Stimulated activated CD8-positive, alpha-beta memory T cell treated with anti-CD3 and anti-CD28 coated beads, Interleukin-15, amount 100 ng/mL, for 4 hours (primary cell): ENCODE measurements at places on chromosomes 5 and 9.

- DNase-seq: no peak
Measured at GRCh38 chr5:32123058-32123805, 50.9 kb downstream of the GOLPH3 start.

- DNase-seq: no peak
Measured at GRCh38 chr9:671997-672396, 169.5 kb upstream of the DMRT1 start.

DNA sequence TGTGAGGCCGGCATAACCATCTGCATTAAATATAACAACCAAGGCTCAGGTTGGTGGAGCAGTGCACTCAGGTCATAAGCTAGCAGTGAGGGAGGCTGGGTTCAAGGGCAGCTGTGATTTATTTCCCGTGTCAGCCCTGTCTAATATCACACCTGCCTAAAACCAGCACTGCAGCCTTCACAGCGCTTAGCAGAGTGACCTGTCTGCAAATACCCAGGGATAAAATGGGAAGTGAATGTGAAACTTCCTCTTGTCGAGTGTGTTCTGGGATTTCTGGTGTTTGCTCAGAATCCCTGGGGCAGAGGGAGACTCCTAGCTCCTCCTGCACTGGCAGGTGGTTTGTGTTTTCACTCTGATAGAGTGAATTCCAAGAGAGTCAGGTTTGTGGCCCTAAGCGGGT is 57.5 kb downstream of the ZNF510 start:
- no peak for DNase-seq

DNA sequence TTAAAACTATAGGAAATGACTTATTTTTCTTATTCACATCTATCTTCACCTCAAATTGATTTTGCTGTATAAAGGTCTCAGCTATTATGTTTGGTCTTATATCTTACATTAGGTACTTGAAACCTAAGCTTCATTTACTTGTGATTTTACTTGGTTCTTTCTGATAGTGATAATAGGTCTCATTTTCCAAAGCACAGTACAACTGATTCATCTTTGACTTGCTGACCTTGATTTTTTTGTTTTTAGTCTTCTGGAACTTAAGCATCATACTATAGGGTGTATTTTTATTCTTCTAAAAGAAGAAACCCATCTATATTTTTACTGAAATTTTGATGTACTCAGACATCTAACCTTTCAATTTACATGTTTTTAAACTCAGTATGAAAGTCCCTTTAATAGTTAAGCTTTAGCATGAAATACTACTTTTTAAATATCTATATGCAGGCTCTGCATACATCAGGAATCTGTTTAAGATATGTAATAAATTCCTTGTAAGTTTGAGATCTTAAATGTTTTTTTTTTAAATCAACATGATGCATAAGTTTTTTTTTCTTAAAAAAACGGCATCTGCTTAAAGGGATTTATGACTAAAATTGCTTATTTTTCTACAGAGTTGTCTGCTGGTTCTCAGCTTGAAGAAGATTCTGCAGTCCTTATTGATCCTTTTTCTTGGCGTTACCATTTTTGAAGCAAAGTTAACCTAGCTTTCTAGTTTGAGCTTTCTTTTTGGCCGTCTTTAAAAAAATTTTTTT is 13.3 kb downstream of the MATR3 start:
- DNase-seq: no peak

GRCh38 chr5:121325930-121326329 is 525.8 kb upstream of the FTMT start:
- DNase-seq: no peak

DNA sequence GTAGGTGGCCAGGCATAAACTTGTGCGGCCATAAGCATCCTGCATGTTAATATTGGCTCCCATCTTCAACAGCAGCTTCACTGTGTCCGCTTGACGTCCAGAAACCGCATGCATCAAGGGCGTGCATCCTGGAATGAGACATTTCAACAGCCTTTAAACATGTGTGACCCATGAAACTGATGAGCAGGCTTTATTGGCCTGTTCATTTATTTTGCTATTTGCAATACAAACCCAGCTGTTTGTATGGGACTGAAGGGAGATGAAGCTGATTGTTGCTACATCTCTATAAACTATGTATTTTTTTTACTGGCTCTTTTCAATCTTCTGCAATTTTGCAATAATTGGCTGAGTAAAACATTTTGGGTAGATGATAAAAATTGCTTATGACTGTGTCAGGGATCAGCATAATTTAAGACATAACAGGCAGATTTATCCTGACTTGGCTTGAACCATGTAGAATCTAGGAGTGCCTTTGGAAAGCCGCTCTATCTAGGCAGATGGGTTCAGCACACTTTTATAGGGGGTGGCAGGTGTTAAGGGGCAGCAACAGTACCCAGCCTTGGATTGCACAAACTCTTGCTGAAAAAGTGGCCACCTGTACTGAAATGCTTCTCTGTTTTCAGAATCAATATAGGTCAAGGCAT is 56.9 kb downstream of the ANKRD55 start:
- no peak for DNase-seq

DNA sequence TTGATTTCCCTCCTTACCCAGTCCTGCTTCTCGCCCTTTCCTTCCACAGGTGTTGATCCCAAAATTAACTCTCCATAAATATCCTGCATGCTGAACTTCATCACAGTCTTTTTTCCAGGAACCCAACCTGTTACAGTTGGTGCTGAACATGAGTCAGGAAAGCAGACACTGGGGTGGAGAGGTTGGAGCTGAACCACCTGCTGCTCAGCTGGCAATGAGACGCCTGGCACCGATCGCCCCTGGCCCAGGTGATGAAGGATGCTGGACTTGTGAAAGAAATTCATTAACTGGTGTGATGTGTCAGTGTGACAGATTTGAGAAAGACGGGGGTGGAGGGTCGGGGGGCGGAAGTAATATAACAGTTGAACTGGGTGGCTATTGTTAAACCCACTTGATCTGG is 30.6 kb downstream of the CPLX2 start:
- DNase-seq: no peak

DNA sequence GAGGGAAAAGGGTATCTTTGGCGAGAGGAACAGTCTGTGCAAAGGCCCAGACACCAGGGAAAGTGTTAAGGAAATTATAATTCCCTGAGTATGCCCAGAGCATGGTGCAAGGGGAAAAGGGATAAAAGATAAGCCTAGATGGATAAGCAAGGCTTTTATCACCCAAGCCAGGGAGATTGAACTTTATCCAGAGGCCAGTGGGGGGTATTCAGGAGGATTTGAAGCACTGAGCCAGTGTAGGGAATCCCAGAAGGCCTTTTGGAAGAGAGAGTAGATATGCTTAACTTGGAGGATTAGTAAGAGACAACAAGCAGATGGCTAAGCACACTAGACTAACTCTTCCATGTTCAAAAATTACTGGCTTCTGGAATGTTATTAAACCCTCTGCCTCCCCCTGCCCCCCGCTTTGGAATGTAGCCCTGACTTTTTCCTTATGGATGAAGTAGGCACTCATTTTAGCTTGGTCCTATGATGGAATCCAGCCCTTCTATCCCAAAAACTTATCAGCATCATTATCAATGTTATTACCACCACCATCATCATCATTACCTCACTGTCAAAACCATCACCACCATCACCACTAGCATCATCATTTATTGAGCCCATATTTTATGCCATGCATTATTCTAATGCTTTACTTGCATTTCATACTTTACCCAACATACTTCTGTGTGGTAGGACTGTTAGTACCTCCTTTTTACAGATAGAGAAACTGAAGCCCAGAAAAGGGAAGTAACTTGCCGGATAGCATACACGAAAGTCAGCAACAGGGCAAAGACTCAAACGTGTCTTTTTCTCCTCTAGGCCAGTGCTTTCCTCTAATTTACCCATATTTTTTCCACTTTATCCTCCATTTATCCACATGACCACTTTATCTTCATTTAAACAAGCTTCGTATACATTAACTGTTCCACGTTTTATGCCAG is 237.0 kb downstream of the PAPPA start:
- DNase-seq: no peak

GRCh38 chr5:147092044-147092443 is 142.8 kb upstream of the STK32A start:
- DNase-seq: no peak

- DNase-seq: no peak
Measured at GRCh38 chr9:15140051-15140450, 167.0 kb downstream of the TTC39B start.

DNA sequence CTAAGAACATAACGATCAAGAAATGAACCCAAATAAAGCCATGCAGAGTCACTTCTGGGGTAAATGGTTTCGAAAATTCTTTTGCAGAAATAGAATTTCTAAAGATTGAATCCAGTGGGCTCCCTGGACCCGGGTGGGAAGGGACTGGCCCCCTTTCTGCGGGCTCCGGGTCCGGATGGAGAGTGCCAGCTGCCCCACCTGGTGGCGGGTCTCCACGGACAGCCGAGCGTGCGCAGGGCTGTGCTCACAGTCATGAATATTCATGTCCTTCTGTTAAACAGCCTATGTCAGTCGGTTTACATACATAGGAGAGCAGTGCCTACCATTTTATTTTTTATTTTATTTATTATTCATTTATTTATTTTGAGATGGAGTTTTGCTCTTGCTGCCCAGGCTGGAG is 4.7 kb upstream of the PPP1R26 start:
- DNase-seq: no peak

DNA sequence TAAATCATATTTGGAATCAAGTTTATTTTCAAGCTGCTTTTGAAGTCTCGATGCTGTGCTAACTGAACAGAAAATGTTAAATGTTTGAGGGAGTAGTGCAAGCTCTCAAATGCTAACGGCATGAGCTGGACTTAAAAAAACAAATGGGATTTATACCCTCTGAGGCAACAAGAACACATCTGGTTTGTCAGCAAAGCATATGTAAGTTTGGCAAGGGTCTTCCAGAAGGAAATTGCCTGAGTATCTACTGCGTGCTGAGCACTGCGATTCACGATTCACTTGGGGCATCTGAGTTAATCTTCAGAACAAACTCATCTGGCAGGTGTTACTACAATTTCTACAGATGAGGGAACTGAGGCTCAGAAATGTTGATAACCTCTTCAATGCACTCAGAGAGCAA is 98.4 kb upstream of the C9orf72 start:
- DNase-seq: no peak

- no peak for DNase-seq
Measured at GRCh38 chr9:100285601-100286000, 67.1 kb downstream of the TEX10 start.

GRCh38 chr5:150853561-150853960 is 7.2 kb downstream of the IRGM start:
- DNase-seq: no peak

DNA sequence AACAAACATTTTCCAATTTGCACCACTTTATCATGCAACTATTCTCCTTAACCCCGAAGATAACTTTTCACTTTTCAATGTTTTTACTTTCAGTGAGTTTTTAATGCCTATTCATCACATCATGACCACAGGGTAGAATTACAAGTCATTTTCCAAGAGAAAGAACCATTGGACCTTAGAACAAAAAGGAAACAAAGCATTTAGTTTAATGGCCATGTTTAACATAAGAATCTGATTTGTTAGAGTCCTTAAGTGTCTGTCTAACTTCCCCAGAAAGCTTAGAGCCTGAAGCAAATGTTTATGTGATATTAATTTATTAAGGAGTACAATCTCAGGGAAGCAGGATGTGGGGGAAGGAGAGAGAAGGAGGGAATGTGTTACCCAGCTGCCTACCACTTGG is 325.8 kb upstream of the RIOK2 start:
- DNase-seq: no peak

GRCh38 chr9:114169029-114169951 is 14.0 kb downstream of the COL27A1 start:
- DNase-seq: no peak

GRCh38 chr9:71895117-71895516 is 15.9 kb downstream of the ABHD17B start:
- no peak for DNase-seq
